ENCODE measurements at places on chromosomes 5 and 9.
A peak's percentile ranks its signal among the peaks of the same experiment; 100 is the strongest.

- DNase-seq: no peak
These were observed 55.2 kb downstream of the EXD3 start for GRCh38 chr9:137367506-137368430.

GRCh38 chr5:174610968-174611367, 113.4 kb upstream of the MSX2 start:
- no peak for DNase-seq

- no peak for DNase-seq
These were observed 367.5 kb upstream of the PTGER4 start for GRCh38 chr5:40312205-40312604.

DNA sequence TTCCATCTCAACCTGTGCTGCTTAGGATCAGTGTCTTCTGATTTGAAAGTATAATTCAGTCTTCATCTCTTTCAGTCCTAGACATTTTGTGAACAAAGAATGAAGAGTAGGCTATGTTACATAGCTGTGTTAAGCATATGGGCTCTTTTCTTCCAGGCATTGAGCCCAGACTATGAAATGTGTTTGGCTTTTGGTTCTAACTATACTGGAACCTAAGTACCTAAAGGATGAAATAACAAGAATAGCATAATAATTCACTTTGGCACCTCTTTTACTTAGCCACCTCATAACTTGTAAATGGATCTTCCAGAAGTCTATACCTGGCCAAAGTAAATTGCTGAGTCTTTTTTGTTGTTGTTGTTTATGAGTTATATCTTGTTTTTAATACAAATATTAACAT, 71.4 kb downstream of the SLF1 start:
- no peak for DNase-seq

- DNase-seq: peak; percentile 48
These were observed 12.3 kb downstream of the CCNH start for GRCh38 chr5:87400305-87400899.

GRCh38 chr9:137168904-137169856, 671 bp downstream of the LRRC26 start:
- DNase-seq: no peak

DNA sequence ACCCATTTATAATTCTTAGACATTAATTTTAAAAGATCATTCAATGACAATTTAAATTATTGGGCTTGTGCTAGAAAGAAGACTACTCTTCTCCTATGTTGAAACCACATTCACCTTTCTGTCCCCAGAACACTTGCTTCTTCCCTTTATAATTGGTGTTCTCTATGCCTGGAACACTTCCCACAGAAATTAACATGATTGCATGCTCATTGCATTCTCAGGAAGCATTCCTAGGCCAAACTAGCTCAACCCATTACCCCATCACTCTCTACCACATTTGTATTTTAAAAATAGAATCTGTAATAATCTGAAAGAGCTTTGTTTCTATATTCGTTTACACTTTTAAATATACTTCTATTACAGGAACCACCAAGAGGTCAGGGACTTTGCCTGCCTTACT, 184.7 kb downstream of the MEF2C start:
- no peak for DNase-seq

- DNase-seq: no peak
These were observed 161.0 kb downstream of the PBX3 start for GRCh38 chr9:125908136-125908535.

DNA sequence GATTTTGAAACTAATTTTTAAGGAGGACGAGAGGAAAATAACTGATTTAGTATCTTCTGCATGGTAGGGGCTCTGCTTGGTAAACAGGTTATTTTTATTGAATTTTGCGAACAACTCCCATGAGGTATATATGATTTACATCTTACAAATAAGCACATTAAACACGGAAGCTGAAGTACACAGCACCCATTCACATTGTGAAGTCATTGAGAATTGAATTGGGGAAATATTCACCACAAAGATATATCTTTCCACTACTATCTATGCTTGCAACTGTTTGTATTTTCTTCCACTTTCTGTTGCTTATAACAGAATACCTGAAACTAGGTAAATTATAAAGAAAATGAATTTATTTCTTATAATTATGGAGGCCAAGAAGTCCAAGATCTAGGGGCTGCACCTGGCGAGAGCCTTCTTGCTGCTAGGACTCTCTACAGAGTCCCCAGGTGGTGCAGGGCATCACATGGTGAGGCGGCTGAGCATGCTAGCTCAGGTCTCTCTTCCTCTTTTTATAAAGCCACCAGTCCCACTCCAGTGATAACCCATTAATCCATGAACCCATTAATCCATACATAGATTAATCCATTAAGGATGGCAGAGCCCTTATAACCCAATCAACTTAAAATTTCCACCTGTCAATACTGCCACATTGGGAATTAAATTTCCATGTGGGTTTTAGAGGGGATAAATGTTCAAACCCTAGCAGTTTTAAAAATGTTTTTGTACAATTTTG, 79.0 kb upstream of the ZNF608 start:
- DNase-seq: no peak

- no peak for DNase-seq
These were observed 501.6 kb downstream of the CAAP1 start for GRCh38 chr9:26391036-26391435.

- DNase-seq: no peak
These were observed 30.9 kb downstream of the KCTD16 start for GRCh38 chr5:144201588-144201987.

DNA sequence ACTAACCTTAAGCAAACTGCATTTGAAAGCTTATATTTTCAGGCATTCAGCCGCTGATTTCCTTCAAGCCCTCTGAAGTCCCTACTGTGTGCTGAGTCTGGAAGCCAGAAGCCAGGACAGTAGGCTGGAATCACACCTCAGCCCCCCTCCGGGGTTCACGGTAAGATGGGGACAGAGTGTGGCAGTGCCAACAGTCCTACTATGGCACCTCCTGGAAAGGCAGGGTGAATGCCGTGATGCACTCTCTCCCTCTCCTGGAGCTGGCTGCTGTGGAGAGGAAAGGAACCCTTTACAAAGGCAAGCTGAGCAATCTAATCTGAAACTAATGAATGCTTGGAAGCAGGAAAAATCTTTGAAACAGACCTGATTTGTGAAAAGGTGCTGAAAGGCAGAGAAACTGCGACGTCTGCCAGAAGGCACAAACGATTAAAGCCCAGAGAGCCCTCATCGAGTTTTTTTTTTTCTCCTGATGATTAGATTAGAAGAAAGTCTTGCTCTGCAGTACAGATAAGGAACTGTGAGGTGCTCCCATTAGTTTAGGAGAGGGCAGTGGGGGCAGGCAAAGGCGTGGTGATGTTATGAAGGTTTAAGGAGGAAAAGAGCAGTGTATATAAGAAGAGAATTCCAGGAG, 21.0 kb downstream of the ANKH start:
- no peak for DNase-seq

GRCh38 chr5:83072966-83073365, 4.2 kb downstream of the TMEM167A start:
- DNase-seq: peak; percentile 25

GRCh38 chr9:134212809-134213507, 48.6 kb upstream of the RNU6ATAC start:
- DNase-seq: no peak

- no peak for DNase-seq
These were observed 56.3 kb upstream of the SPATA31E1 start for GRCh38 chr9:87826331-87826730.

Measured in inflammatory macrophage (primary cell).